Aorta (tissue), 5 donors: ENCODE measurements at places on chromosomes 6 and 20. TPM values are rescaled to one million over a fixed set of nuclear protein-coding genes. Genes with fewer than 3 reads are reported as not detected.

DNA sequence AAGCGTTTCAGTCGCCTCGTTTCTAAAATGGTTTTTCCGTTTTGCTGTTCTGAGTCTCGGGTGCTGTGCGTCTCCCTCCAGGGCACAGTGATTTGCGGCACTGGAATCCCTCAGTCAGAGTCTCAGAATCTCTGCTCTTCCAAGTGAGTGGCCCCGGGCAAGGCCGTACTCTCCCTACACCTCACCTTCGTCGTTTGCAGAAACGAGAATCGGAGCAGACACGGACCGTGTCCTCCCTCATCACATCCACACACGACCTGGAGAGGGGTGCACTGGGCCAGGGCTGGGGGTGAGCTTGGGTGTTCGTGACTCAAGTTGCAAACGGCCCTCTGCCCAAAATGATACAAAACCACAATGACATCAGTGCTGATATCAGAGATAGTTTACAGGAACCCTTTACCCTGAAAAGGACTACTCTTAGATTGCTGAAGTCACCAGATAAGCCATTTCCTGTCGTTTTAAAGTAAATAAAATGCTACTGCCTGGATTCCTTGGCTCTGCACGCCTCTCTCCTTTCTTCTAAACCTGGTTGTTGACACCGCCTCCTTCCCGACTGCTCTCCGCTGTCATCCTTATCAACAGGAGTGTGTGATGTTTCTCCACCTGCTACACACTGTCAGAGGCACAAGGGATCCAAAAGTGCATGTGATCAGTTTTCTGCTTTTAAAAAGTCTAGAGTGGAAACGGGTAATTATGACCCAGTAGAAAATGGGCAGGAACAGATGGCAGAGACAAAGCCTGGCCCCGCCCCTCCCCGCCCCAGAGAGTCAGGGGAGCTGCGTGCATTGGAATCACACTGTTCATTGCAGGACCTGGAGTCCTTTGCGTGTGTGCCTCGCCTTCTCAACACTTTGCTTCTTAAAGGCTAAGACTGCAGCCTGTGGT is 38.4 kb downstream of the KIF25 start:
- no peaks in the 10 kb centered on the region for H3K4me1 ChIP-seq
- H3K27me3 ChIP-seq: no peaks in the 10 kb centered on the region
- no peak for DNase-seq
- no peak overlapping the region for H3K27ac ChIP-seq
- H3K36me3 ChIP-seq: no peaks in the 10 kb centered on the region

GRCh38 chr6:106908386-106908840 is 66.1 kb downstream of the CD24 start:
- H3K4me3 ChIP-seq: no peak overlapping the region
- no peaks in the 10 kb centered on the region for H3K4me1 ChIP-seq
- no peak overlapping the region for H3K27ac ChIP-seq
- no peak for DNase-seq
- H3K36me3 ChIP-seq: no peaks in the 10 kb centered on the region
- H3K27me3 ChIP-seq: no peaks in the 10 kb centered on the region

GRCh38 chr20:23022849-23023248 is 12.3 kb upstream of the SSTR4 start:
- no peak overlapping the region for H3K27ac ChIP-seq
- H3K4me3 ChIP-seq: no peak overlapping the region
- no peak for DNase-seq
- no peaks in the 10 kb centered on the region for H3K27me3 ChIP-seq

- H3K27ac ChIP-seq: no peak overlapping the region
- no peaks in the 10 kb centered on the region for H3K4me1 ChIP-seq
- H3K27me3 ChIP-seq: no peaks in the 10 kb centered on the region
- H3K36me3 ChIP-seq: no peaks in the 10 kb centered on the region
Measured at GRCh38 chr6:45946887-45947286, 68.8 kb downstream of the CLIC5 start.

DNA sequence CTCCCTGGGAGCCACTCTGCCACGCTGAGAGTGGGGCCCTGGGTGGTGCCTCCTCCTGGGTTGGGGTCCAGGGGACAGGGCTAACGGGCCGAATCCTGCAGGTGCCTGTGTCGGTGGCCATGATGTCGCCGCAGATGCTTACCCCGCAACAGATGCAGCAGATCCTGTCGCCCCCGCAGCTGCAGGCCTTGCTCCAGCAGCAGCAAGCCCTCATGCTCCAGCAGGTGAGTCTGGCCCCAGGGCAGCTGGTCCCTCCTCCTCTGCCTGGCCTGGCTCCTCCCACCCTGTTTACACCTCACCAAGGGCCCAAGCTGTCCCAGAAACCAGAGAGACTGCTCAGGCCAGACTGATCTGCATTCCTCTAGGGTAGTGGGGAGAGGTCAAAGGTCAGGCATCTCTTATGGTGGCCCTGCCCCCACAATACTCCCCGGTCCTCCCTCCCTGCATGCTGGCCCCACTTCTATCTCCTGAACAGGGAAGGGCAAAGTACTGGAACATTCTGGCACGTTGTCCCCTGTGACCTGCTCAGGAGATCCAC is 38.6 kb downstream of the FOXP4 start:
- no peaks in the 10 kb centered on the region for H3K4me1 ChIP-seq
- no peak overlapping the region for H3K27ac ChIP-seq
- H3K27me3 ChIP-seq: no peaks in the 10 kb centered on the region
- H3K36me3 ChIP-seq: no peaks in the 10 kb centered on the region
- DNase-seq: no peak
- H3K4me3 ChIP-seq: no peak overlapping the region

DNA sequence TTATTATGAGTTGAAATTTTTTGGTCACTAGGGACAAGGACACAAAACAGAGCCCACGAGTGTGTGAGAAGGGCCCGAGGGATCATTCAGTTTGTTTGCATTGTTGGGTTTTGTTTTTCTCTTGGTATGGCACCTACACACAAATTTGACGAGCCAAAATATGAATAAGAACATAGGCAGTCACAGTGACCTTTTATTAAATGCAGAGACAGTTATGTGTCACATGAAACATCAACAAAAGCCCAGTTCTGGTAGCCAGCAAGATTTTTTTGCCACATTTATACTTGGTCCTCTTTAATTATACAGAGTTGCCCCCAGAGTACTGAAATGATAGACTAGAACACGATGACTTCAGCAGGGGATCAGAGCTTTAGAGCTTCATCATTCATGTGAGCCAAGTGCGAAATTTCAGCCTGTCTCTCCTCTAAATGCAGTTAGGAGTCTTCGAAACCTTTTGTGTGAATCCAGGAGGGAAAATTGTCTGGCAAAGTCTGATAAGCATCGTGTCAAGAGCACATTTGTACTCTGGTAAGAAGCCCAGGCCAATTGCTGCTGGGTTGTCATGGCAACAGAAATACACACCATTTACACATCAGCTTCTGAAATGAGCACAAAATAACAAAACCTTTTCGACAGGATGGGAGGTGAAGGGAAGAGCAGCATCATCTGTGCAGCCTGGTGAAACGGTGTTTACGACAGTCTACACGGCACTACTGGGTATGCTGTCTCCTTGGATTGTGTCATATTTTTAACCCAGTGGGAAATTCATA is 79.2 kb upstream of the RIPOR2 start:
- no peak for DNase-seq
- H3K36me3 ChIP-seq: no peaks in the 10 kb centered on the region
- H3K27me3 ChIP-seq: no peaks in the 10 kb centered on the region
- no peaks in the 10 kb centered on the region for H3K4me1 ChIP-seq
- H3K4me3 ChIP-seq: no peak overlapping the region

GRCh38 chr6:132750455-132751248 is 7.1 kb downstream of the VNN2 start:
- H3K4me1 ChIP-seq: no peaks in the 10 kb centered on the region
- no peak for DNase-seq
- no peak overlapping the region for H3K4me3 ChIP-seq
- no peak overlapping the region for H3K27ac ChIP-seq

DNA sequence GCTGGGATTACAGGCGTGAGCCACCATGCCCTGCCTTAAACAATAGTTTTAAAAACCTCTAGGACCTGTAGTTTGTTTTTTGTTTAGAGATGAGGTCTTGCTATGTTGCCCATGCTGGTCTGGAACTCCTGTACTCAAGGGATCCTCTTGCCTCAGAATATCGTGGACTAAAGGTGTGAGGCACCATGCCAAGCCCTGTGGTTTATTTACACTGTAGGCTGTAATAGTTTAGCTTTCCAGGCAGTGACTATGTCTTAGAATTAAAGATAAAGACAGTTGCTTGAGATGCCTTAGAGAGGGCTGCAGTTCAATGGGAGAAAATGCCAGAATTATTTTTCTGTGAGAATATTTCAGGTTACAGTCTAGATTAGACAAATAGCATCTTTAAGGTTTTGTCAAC is 72.9 kb downstream of the SGK1 start:
- H3K4me1 ChIP-seq: no peaks in the 10 kb centered on the region
- no peaks in the 10 kb centered on the region for H3K36me3 ChIP-seq
- H3K27ac ChIP-seq: no peak overlapping the region
- no peaks in the 10 kb centered on the region for H3K27me3 ChIP-seq
- H3K4me3 ChIP-seq: no peak overlapping the region
- DNase-seq: no peak

- no peak for DNase-seq
- no peaks in the 10 kb centered on the region for H3K27me3 ChIP-seq
- no peaks in the 10 kb centered on the region for H3K36me3 ChIP-seq
- no peak overlapping the region for H3K4me3 ChIP-seq
- H3K27ac ChIP-seq: no peak overlapping the region
Measured at GRCh38 chr20:45156713-45157112, 18.0 kb upstream of the PI3 start.

DNA sequence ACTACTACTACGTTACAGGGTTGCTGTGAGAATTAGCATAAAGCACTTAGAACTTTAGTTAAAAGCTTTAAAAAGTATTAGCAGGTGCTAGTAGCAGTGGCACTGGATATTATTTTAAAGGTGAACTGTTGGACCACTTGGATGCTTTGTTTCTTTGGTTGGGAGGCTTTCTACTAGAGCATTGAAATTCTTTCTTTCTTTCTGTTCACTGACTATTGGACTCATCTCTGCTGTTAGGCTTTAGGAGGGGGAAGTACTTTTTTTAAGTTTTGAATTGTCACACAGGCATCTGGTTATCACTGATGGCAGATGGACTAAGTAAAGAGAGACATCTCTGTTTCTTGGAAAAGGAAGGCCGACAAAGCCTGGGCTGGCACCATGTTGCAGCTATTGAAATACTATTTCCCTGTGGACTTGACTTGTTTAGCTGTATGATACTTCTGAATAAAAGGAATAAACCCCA is 4.8 kb downstream of the TBPL1 start:
- DNase-seq: no peak
- peaks cover 5% of the 10 kb centered on the region for H3K4me1 ChIP-seq
- no peaks in the 10 kb centered on the region for H3K27me3 ChIP-seq

DNA sequence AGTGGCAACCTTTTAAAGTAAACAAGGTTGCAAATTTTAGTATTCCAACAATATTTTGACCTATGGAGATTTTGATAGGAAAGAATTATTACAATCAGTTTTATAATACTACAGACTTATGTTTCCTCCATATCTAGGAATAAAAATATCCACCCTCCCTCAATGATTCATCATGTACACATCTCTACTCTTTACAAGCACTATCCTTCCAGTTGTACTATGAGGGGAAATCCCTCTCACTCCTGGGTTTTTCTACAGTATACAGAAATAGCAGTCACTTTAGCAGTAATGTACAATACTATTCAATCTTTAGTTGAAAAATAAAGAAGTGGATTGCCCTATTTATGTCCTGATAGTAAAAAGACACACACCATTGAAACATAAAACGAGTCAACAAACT is 46.3 kb upstream of the SCML4 start:
- DNase-seq: no peak
- H3K27me3 ChIP-seq: no peaks in the 10 kb centered on the region
- no peaks in the 10 kb centered on the region for H3K36me3 ChIP-seq
- no peak overlapping the region for H3K4me3 ChIP-seq

- no peak for DNase-seq
- H3K27ac ChIP-seq: no peak overlapping the region
- no peaks in the 10 kb centered on the region for H3K27me3 ChIP-seq
- no peaks in the 10 kb centered on the region for H3K36me3 ChIP-seq
- no peak overlapping the region for H3K4me3 ChIP-seq
Measured at GRCh38 chr6:154901876-154902552, 93.1 kb upstream of the TIAM2 start.

GRCh38 chr6:52728394-52728793 is 34.9 kb downstream of the GSTA2 start:
- peaks cover 6% of the 10 kb centered on the region for H3K4me1 ChIP-seq
- H3K27ac ChIP-seq: peak overlapping the region; percentile 68
- H3K27me3 ChIP-seq: no peaks in the 10 kb centered on the region

- H3K27ac ChIP-seq: no peak overlapping the region
- no peaks in the 10 kb centered on the region for H3K27me3 ChIP-seq
- H3K4me3 ChIP-seq: no peak overlapping the region
- no peaks in the 10 kb centered on the region for H3K36me3 ChIP-seq
- DNase-seq: peak; percentile 55
Measured at GRCh38 chr20:43731927-43732326, 5.1 kb upstream of the GTSF1L start.

GRCh38 chr6:139395891-139396301 is 21.4 kb upstream of the CITED2 start:
- H3K36me3 ChIP-seq: no peaks in the 10 kb centered on the region
- H3K27me3 ChIP-seq: no peaks in the 10 kb centered on the region
- no peak overlapping the region for H3K4me3 ChIP-seq
- no peak for DNase-seq
- H3K27ac ChIP-seq: no peak overlapping the region

DNA sequence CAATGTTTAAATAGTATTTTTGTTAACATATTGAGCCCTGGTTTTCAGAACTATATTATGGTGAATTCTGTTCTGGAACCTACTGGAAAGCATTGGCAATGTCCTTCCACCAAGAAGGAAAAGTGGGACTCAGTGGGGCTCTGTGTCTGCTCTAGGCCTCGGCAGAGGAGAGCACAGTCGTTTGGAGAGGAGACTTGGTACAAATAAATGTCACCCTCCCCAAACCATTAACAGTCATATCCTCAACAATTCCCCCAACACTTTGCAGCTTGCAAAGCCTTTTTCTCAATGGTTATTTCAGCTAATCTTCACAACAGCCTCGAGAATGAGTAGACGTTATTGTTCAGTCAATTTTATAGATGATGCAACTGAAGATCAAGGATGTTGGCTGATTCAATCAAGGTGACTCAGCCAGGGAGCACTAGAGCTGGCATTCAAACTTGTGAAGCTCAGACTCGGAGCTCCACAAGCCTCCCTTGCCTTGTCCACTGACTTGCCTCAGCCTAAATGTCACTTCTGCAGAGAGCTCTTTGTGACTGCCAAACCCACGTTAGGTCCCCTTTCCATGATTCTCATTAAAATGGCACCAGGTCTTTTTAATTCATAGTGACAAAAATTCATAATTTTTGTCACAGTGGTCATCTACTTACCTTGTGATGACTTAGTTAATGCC is 60.6 kb downstream of the TOX2 start:
- no peak overlapping the region for H3K27ac ChIP-seq
- no peaks in the 10 kb centered on the region for H3K27me3 ChIP-seq
- no peak for DNase-seq
- H3K36me3 ChIP-seq: no peaks in the 10 kb centered on the region
- no peaks in the 10 kb centered on the region for H3K4me1 ChIP-seq

TRIM10 gene
- not detected for total RNA-seq

NOX3 gene
- total RNA-seq: not detected

PDCD2 gene
- 36.5 TPM for total RNA-seq

ABHD16B gene
- not detected for total RNA-seq

VSX1 gene
- total RNA-seq: not detected

GRM4 gene
- not detected for total RNA-seq

STMND1 gene
- total RNA-seq: not detected

ZNF311 gene
- 0.62 TPM for total RNA-seq

VPS16 gene
- 29.5 TPM for total RNA-seq
